ENCODE measurements at places on chromosomes 12 and 14.

DNA sequence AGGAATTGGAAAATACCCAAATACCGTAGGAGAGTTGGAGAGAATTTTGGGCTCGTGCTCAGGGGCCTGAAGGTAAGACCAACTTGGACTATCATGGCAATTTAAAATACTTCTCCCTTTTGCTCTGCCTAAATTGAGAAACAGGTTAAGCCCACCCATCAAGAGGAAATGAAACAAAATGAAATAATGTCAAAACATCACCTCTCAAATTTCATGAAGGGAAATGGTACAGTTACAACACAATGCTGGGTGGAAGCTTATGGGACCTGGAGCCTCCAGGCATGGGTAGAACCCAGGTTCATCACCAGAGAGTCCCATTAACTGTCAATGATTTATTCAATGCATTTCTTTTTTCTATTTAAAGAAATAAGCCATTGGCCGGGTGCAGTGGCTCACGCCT is 33.7 kb downstream of the FOS start:
- no peak for DNase-seq

DNA sequence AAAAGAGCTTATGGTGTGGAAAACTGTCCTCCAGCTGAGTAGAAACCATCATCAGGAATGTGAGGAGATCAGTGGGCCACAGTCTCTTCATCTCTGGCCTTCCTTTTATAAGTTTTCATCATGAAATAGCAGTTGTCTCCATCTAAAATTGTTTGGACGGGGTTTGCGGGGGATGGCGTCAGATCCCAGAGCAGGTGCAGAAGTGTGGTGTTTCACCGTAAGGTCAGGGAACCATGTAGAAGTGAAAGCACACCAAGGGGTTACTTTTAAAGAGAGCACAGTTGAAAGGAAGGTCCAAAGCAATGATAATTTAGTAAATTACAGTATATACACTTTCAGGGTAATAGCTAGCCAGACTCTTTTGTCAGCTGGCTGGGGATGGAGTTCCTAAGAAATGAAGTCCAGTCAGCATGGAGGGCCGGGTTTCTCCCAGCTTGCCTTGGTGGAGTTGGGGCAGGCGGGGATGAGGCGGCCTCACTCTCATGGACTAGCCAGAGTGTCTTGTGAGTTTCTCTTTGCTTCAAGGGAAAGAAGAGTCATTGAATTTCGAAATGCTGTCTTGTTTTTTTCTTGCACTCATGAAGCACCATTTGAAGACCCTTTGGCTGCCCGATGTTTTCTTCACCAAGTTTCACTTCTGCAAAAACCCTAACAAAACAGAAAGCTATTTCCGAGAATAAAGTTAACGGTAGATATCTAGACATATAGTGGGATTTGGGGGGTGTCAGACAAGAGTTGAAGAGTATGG is 100.6 kb downstream of the ETV6 start:
- DNase-seq = no peak

- DNase-seq = no peak
Measured at GRCh38 chr12:57370072-57370471, 60.8 kb downstream of the R3HDM2 start.

GRCh38 chr14:83611491-83611890 is 1918.5 kb upstream of the FLRT2 start:
- no peak for DNase-seq
